ENCODE measurements at places on chromosomes 1 and 21.

GRCh38 chr1:21622466-21623315 lies 46.5 kb downstream of the RAP1GAP start:
- no peak for DNase-seq

DNA sequence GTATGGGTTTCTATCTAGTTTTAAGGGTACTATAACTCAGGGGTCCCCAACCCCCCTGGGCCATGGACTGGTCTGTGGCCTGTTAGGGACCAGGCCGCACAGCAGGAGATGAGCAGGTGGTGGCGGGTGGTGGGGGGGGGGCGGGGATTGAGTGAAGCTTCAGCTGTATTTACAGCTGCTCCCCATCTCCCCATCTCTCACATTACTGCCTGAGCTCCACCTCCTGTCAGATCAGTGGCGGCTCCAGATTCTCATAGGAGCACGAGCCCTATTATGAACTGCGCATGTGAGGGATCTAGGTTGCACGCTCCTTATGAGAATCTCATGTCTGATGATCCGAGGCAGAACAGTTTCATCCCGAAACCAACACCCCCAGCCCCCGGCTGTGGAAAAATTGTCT lies 95.1 kb upstream of the SLC45A1 start:
- no peak for DNase-seq

- no peak for DNase-seq
Measured at GRCh38 chr1:216123446-216124191, 299.6 kb downstream of the USH2A start.

- no peak for DNase-seq
Measured at GRCh38 chr1:22412932-22413727, 38.5 kb upstream of the ZBTB40 start.

- DNase-seq, result no peak
Measured at GRCh38 chr1:187817782-187818181, 989.0 kb downstream of the PLA2G4A start.

GRCh38 chr1:207762622-207763021 lies 10.8 kb downstream of the CD46 start:
- DNase-seq, result no peak

DNA sequence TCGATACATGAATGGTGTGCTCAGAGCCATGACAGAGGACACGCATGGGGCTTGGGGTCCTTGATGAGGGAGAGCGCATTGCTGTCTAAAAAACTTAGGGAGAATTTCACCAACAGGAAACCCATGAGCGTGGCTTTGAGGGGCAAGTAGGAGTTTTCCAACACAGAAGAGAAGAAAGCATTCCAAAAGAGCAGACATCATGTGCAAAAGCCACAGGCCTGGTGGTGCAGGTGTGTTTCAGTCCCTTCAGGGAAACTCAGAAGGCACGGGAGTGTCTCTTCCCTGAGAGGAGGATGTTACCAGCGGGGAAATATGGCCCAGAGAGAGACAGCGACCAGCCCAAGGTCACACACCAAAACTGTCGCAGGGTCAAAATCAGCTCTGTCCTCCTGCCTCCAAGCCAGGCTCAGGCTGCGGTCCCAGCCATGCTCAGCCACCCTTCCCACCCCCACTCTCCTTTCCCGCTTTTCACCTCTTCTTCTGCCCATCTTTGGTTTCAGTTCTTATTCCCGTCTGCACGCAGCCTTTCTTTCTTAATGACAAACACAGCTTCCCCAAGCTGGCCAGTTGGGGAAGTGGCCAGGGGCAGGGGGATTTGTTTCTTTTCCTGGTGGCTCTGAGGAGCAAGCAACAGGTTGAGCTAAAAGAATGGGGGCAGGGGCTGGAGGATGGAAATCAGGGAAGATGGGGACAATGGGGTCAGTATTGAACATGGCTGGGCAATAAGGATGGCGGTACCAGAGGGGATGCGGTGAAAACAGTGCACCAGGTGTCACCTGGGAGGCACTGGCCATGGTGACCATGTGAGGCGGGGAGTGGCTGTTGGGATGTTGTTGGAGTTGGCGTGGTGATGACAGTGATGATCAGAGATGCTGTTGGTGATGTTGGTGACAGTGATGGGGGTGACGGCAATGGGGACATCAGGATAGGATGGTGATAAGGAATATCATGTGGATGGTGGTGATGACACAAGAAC lies 10.3 kb downstream of the LAPTM5 start:
- DNase-seq, result no peak

Measured in H54 (cell line).